HT1080 (cell line): ENCODE measurements at places on chromosomes 3 and 15.
A peak's percentile ranks its signal among the peaks of the same experiment; 100 is the strongest.

DNA sequence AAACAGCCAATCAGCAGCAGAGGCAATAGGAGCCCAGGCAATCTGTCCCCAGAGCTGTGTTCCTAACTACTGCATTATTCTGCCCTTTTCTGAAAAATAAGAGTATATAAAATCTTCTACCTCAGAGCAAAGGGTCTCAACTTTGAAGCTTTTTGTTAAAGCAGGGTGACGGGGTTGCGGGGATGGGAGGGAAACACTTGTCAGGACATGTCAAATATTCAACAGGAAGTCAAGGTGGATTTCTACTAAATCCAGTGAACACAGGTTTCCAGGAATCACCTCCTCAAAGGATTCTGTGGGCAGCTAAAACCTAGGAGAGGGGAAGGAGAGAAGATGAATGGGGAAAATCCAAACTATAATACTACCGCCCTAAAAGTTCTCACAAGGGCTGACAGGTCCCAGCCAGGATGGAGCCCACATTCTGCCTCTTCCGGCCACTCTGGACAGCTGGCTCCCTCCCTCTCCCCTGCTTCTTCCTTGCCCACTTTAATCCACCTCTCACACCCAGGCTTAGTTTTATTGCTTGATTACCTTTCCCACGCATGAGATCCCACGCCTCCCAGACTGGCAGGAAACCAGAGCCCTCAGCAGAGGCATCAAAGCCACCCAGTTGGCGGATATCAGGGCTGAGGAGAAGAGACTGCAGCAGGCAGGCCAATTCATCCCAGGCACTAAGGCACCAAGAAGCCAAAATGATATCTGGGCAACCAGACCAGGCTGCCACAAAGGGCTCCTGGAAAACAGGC is 77.2 kb downstream of the OSBPL10 start:
- no peak for DNase-seq

DNA sequence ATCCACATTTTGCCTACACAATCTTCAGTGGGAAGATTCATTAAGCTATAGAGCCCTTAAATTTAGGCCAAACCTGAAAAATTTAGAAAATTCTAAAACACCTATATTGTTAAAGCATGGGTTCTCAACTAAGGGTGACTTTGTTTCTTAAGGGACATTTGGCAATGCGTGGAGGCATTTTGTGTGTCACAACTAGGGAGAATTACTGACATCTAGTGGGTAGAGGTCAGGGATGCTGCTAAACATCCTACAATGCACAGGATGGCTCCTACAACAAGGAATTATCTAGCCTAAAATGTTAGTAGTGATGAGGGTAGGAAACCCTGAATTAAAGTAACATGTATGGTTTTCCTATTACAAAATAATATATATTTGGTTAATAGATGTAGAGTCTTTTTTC is 55.8 kb downstream of the TBC1D5 start:
- DNase-seq: peak; percentile 23

DNA sequence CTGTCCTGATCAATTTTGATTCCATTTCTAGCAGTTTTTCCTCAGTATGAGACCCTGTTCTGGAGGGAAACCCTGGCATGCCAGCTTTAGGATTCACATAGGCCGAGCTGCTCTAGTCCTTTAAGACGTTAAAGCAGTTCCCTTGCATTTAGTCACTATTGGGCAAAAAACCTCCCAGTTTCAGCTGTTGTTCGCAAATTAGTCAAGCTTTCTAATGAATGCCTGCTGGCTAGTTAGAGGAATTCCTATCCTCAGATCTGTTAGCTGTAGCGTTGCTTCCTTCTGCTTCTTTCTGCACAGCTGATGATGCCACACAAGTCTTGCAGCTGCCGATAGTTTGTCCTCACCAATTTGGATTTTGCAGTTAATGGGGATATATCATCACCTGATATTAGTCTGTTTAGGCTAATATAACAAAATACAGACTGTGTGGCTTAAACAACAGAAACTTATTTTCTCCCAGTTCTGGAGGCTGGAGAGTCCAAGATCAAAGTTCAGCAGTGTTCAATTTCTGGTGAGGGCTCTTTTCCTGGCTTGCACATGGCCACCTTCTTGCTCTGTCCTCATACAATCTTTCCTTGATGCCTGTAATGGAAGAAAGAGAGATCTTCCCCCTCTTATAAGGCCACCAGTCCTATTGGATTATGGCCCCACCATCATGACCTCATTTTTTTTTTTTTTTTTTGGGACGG is 7.5 kb upstream of the UBL7 start:
- DNase-seq: no peak

DNA sequence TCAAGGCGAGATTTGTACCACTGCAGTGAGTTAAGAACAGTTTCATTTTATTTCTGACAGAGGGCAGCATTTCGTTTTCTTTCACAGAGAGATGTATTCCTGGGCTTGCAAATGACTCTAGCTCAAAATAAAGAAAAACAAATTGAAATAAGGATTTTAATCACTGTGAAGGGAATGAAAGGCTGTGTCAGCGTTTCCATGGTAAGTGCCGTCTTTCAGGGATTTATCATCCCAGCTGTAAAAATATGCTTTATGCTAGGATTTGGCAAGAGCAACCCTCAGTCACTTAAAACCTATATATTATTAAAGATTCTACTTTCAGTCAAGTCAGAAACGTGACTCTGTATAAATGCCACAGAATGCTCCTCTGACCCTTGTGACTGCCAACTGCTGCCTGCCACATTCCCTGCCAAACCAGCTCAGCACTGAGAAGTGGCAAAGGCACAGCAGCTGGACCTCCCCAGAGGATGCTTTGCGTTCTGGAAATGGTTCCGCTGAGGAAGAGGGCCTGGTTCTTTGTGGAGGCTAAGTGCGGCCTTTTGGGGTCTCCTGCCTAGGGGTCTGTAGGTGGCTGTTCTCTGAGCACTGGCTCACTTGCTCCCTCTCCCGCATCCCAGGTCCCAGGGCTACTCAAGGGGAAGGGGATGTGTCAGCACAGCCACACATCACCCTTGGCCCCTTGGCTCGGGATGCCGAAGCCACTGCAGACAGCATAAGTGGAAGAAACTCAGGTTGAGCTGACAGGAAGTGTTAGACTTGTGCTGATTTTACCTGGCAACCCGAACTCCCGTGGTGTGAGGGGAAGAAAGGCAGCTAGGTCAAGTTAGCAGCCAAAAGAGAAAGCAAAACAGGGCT is 56.6 kb upstream of the POMGNT2 start:
- peak; percentile 55 for DNase-seq

GRCh38 chr15:36763685-36764084 is 184.3 kb downstream of the CDIN1 start:
- no peak for DNase-seq

DNA sequence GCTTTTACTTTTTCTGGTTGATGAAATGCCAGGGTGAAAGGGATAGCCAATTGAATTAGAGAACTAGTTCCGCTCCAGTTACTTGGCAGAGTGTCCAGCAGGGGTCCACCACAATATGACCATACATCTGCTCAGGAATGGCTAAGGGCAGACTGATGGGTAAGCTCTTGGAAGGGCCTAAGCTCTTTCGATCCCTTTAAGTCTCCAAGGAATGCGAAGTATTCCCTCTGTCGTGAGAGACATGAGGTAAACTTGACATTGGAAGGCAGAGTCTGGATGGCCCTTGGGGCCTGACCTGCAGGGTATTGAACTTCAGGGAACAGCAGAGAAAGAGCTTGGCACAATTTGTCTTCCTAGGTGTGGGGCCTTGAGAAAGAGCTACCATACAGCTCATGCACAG is 805.8 kb downstream of the PLOD2 start:
- DNase-seq: no peak

DNA sequence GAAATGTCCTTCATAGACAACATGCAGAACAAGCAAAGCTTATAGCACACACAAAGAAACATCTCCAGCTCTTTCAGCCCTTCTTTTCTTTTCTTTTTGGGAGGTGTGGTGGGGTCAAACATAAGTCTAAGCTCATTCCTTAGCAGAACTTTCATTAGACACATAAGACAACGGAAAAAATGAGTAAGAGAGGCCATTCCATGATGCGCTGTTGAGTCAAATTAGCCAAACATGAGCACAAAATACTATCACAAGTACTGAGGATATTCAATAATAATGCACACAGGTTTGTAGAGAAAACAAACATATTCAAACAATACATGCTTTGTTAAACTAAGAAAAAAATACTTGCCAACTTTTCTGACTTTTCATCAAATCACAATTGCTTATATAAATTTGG is 83.0 kb downstream of the PLOD2 start:
- no peak for DNase-seq

DNA sequence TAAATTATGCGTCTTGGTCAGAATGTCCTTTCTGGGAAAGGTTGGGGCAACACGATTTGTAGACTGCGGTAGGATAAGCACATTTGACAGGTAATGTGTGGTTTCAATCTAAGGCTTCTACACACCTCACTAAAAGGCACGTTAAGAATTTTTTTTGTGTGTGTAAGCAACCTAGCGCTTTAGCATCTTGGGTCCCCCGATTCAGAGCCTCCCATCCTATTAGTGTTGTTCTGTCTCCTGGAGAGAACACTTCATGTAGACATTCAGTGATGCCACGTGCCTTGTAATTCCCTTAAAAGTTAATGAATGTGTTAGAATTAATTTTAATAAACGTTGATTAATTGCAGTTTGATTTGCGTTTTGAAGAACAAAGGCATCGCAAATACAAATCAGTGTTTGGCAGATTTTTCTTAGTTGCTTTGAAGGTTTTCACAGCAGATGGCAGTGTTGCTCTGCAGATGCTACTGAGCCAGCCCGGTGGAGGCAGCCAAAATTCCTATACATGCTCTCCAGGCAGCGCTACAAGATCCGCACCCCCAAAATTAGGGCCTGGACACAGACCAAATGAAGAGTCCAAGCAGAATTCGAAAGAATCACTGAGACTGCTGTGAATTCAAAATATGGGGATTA is 63.5 kb downstream of the OTOL1 start:
- DNase-seq: peak; percentile 44

DNA sequence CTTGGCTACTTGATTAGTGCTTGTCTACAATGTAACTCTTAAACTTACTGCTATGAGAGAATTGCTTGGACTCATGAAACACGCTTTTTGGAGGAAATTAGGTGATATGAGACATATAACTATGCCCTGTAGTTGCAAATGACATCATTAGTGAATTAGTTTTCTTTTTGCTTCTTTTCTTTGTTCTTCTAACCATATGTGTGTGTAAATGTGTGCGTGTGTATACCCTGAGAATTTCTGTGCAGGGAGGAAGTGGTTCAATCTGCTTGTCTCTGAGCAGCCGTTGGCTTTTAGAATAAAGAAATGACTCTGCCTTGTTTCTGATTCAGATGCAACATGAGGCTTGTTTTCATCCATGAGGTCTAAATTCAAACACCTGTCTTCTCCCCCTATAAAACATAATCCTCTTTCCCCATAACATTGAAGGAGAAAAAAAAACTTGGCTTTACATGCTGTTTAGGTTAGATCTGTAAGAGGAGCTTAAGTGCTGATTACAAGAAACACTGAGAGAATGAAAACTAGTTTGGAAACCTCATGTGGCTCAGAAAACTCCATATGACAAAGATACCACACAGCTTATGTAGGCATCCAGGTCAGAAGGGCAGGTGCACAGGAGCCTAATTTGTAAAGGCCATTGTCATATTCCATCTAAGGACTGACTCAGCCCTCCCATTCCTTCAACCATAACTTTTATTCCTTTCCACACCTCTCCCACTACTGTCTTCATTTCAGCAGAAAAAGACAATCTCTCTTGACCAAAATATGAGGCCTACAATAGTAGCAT is 30.5 kb upstream of the BLM start:
- DNase-seq: no peak

GRCh38 chr3:86961297-86961696 is 29.7 kb downstream of the VGLL3 start:
- no peak for DNase-seq

GRCh38 chr3:149459491-149460059 is 14.9 kb upstream of the TM4SF4 start:
- DNase-seq: no peak

DNA sequence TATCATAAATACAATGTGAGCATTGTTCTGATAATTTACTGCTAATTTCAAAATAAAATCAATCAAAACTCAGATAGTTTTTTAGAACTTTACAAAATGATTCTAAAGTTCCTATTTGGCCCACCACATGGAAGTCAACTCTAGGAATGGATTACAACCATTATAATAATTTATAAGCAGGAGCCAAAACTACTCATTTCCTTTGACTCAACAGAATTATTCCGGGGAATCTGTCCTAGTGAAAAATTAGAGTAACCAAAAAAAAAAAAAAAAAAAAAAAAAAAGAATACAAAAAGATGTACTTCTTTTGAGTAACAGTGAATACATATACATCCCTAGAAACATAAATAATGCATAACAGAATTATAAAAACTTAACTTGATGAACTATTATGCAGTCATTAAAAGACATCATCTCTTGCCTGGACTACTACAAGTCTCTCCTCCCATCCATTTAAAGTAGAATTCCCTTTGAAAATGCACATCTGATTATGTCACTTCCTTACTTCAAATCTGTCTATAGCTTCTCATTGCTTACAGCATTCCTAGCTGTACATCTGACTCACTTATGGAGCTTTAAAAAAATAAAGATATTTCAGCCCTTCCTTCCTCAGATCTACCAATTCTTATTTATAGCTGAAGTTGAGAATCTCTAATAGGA is 43.4 kb downstream of the HDGFL3 start:
- peak; percentile 79 for DNase-seq

- DNase-seq: no peak
Observed at GRCh38 chr3:24272408-24272807, 222.2 kb downstream of the THRB start.

GRCh38 chr15:79157631-79158592 is 67.3 kb upstream of the RASGRF1 start:
- DNase-seq: no peak

DNA sequence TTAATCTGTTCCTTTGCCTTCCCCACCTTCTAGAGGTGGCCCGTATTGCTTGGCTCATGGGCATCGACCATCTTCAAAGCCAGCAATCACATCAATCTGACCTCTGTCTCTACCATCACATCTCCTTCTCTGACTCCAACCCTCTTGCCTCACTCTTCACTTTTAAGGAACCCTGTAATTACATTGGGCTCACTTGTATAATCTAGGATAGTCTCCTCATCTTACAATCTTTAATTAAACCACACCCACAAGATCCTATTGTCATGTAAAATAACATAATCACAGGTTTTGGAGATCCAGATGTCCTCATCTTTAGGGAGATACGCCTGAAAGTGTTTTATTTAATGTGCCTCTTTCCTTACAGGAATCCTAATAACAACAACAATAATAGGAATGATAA is 234.5 kb downstream of the ERC2 start:
- DNase-seq: no peak

GRCh38 chr3:128804811-128805155 is 74.6 kb upstream of the ACAD9 start:
- DNase-seq: no peak
